ENCODE measurements at places on chromosomes 7 and 10.
A peak's percentile ranks its signal among the peaks of the same experiment; 100 is the strongest.

DNA sequence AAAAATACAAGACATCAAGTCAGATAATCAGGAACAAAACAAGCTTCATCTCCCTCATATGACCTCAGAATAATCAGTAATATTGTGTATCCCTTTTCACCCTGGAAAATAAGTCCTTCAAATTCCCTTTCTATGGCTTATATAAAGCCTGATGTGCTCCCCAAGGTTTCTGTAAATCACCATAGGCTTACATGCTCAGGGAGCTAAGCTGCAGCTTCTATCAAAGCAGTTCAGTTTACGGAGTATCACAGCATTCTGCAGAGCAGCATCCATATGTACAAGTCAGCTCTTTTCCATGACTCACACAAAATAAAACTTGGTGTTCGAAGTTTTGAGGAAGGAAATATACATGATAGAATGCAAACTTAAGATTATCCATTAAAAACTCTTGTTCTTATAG, 225.6 kb downstream of the LRRTM3 start:
- no peak for DNase-seq

- no peak for DNase-seq
Measured at GRCh38 chr7:71009636-71010035, 122.3 kb upstream of the GALNT17 start.

GRCh38 chr10:1434202-1434601, 303.1 kb downstream of the ADARB2 start:
- DNase-seq = no peak

DNA sequence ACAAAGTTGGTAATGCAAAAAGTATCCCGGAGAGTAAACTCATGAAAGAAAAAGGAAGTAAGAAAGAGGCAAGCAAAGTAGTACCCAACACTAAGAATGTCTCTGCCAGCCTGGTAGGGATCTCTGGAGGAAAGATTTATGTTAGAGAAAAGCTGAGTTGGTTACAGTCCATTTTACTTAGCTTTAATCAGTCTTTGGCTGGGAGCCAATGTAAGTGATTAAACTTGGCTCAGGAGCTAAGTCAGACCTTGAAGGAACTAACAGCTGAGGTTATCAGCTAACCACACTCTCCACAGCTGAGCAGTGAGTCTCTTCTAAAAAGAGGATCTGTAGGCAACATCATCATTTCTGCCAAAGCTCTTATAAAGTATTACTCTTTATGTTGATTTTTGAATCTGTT, 148.0 kb downstream of the ANKRD7 start:
- DNase-seq = no peak

DNA sequence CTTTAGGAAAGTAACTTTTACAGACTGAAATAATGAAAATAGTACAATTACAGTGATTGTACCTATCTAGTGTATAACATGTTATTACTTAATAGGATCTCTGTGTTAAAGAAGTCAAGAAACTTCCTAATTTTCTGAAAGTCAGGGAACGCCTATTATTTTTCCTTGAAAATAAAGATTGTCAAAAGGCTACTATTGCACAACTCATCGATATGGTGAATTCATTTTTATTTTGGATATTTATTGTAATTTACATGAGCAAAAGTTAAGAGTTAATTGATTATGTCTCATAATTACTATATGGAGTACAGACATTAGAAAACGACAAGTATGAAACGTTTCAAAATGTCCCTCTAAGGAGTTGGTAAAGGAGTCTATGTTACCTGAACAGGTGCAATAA, 12.8 kb downstream of the MINDY3 start:
- DNase-seq = no peak

GRCh38 chr7:47244692-47245091, 337.2 kb downstream of the TNS3 start:
- DNase-seq = no peak

GRCh38 chr7:88758381-88759229, 895 bp upstream of the ZNF804B start:
- DNase-seq = no peak

GRCh38 chr10:2445370-2445769, 622.0 kb upstream of the PFKP start:
- DNase-seq = no peak

DNA sequence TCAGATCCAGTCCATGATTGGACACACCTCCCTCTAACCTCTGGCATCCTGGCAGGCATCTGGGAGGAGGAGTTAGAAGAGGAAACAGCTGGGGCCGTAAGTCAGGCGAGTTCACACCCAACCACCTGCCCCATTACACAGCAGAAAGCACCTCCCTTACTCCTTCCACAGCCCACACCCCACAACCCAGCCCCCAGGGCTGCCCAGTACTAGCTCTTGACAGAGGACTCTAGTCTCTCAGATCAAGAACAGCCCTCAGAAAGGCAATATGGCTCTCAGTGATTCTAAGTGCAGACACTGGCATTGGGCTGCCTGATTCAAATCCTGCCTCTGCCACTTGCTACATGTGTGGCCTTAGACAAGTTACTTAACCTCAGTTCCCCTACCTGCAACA, 34.1 kb downstream of the KCNMA1 start:
- DNase-seq = no peak

GRCh38 chr10:123559066-123559822, 106.9 kb upstream of the GPR26 start:
- peak; percentile 41 for DNase-seq

- no peak for DNase-seq
Measured at GRCh38 chr7:31788883-31789680, 102.1 kb downstream of the PPP1R17 start.

DNA sequence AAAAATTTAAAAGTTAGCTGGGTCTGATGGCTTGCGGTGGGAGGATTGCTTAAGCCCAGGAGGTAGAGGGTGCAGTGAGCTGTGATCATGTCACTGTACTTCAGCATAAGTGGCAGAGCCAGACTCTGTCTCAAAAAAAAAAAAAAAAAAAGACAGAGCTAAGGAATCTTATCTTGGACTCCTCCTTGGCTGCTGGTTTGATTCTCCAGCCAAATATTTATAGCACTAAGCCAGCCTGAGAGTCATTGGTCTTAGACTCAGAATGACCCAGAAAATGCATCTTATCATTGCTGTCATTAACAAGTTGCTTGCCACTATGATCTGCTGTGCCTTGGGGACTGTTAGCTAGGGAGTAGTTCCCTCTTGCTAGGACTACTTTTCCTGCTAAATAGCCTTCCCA, 164.7 kb downstream of the GNAT3 start:
- DNase-seq = no peak

DNA sequence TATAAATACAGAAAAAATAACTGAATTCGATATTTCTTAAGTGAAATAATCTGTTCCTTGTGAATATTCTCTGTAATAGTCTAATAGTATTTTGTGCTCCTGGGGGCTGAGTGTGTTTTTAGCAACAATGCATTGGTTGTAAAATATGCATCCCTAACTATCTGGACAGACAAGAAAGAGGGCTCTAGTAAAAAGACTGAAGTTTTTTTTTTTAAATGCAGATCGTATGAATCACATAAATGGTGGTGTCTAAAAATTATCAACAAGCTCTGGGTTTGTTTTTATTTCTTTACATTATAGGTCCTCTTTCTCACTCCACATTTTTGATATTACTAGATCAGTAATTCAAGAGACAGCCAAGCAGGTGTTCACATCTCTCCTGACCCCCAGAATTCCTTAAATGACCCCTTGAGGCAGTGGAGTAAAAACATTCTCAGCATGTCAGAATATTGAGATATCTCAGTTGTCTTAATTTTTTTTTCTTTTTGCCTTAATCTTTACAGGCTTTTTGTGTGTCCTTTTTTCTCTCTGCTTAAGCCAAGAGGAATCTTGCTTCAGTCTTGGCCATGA, 18.2 kb downstream of the ARID5B start:
- no peak for DNase-seq

DNA sequence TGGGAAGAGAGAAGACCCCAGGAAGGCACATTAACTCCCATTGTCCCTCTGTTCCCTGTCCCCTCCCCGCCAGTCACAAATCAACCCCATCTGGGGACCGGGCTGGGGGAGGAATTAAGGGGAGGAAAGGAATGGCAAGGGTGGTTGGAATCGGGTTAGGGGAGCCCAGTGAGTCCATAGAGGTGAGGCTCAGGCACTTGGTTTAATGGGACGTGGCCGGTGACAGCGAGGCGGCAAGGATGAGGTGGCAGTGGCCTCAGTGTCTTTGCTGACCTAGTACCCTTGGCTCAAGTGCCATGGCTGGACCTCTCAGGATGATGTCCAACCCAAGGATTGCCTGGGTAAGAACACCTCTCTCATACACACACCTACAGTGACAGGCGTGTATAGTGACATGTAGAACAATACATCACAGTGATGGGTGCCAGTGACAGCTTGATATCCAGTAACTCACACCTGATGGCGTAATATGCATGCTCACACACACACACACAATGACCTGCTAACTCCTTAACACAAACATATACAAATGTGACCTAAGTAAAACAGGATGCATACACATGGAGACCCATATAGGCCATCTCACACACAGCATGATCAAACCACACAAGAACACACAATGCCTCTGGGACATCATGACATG, 12.3 kb downstream of the KCNIP2 start:
- DNase-seq = no peak

DNA sequence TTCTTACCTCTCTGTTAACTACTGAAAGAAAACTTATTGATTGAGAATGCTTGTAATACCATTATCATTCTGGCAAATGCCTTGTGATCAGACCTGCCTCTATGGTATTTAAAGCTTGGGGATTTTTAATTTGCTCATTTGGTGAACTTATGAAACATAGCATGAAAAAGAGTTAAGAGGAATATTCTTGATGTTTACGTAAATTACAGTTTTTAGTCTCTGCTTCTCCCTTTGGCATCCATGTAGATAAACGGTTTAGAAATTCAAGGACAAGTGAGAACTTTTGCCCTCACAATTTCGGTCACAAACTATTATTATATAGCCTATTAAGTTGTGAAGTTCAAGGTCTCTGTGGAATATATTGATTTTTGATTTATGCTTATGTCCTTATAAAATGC, 11.2 kb upstream of the CELF2 start:
- DNase-seq = no peak

DNA sequence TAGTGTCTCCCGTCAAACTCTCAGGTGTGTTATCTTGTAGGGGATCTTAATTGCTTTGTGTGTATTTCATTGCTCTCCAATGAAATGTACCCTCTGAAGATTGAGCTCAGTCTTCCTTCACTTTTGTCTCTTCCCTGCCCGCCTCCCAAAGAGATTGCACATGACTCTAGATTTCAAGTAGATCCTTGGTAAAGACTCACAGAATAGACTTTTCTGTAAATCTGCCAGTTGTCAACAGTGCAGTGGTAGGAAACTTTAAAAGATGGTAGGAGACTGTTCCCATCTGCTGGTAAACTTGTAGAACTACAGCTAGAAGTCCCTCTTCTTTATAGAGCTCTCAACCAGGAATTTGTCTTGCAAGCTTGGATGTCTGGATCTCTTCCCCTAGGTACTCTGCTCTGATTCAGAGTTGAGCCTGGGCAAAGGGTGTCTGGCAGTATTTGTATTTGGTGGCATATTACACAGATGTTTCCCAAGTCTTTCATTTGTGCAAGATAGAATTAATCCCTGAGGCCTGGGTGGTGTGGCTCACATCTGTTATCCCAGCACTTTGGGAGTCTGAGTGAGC, 9.6 kb downstream of the CCL26 start:
- no peak for DNase-seq

GRCh38 chr7:120949393-120949911, 1.1 kb upstream of the ING3 start:
- DNase-seq = no peak

GRCh38 chr10:31644931-31645633, 283.5 kb downstream of the ARHGAP12 start:
- no peak for DNase-seq

DNA sequence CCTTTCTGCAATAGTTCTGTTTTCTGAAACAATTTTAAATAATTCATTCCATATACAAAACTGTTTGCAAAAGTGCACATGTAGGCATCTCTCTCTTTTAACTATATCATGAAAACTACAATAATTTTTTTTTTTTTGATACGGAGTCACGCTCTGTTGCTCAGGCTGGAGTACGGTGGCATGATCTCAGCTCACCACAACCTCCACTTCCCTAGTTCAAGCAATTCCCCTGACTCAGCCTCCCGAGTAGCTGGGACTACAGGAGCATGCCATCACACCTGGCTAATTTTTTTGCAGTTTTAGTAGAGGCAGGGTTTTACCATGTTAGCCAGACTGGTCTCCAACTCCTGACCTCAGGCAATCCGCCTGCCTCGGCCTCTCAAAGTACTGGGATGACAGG, 44.0 kb upstream of the SEMA3A start:
- no peak for DNase-seq

- DNase-seq = no peak
Measured at GRCh38 chr7:19491821-19492452, 216.9 kb downstream of the POLR1F start.

DNA sequence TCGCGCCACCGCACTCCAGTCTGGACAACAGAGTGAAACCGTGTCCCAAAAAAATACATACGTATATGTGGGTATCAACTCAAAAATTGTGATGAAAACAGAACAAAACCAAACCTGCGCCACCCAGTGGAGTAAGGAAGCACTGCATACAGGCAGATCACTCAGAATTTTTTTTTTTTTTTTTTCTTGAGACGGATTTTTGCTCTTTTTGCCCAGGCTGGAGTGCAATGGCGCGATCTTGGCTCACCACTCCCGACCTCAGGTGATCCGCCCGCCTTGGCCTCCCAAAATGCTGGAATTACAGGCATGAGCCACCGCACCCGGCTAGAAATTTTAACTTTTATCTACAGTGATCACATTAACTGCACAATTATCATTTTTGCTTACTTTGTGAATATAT, 9.1 kb upstream of the TMEM236 start:
- peak; percentile 41 for DNase-seq

DNA sequence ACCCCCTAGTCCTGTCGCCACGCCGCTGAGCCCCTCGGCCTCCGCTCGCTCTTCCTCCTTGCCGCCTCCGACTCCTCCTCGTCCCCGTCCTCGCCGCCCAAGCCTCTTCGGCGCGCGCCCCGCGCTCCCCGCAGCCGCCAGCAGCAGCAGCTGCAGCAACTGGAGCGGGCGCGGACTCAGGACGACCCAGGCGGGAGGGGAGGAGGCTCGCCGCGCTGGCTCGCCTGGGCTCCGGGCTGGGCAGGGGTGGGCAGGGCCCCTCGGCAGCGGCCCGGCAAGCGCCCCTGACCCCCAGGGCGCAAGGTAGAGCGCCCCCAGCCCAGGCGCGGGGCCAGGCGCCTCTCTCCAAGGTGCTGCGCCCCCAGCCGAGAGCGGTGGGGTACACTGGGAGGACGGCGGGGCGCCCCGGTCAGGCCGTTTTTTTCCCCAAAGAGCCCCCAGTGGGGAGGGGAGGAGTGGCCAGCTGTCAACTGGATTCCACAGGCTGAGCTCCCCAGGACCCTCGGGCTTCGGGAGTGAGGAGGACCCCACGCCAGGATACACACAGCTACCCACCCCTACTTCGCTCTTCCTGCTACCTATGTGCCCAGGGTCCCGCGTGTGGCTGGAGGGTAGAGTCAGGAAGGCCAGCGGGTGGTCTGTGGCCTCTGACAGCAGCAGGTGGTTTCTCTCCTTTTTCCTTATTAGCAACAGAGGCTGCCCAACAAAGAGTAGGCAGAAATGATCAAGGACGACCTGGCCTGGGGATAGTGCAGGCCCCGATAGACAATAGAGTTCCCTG, 903 bp upstream of the KCNMA1 start:
- DNase-seq = no peak

Data from stimulated activated CD8-positive, alpha-beta memory T cell treated with anti-CD3 and anti-CD28 coated beads, Interleukin-4, amount 100 ng/mL, for 1 hour (primary cell).